ENCODE measurements at places on chromosomes 1 and 21.

DNA sequence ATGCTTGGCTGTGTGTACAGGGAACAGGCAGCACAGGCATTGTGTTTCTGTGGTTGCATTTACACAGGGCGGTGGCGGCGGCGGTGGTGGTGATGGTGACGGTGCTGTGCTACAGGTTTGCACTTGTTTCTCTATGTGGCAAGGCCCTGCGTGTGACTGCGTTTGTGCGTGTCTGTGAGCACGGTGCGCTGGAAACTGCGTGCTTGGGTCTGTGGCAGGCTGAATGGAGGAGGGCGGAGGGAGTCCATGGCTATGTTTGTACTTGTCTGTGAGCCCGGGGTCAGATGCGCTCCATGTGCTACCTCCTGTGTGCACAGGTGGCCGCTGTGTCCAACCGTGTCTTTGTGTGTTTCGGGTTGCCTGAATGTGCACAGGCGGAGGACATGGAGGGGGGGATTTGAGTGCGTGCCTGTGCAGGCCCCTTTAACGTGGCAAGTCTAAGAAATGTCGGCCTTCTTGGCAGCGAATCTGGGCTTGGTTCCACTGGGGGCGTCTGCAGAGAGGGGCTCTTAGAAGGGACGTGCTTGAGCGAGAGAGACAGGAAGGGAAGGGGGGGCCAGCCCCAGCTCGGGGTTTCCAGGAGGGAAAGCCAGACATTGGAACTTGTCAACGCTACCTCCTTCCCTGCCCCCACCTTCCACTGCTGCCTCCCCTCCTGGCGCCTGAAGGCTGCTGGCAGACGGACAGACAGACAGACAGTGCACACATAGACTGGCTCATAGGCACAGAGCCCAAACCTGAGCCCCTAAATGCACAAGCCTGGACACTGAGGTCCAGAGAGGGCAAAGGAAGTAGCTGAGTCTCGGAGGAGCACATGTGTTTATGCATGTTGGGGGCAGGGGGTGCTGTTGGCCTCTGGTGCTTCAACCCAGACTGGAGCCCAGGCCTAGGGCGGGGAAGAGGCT lies 32.7 kb upstream of the WASF2 start:
- peak; percentile 44 for DNase-seq

GRCh38 chr1:226660410-226661182 lies 78.5 kb downstream of the ITPKB start:
- no peak for DNase-seq

DNA sequence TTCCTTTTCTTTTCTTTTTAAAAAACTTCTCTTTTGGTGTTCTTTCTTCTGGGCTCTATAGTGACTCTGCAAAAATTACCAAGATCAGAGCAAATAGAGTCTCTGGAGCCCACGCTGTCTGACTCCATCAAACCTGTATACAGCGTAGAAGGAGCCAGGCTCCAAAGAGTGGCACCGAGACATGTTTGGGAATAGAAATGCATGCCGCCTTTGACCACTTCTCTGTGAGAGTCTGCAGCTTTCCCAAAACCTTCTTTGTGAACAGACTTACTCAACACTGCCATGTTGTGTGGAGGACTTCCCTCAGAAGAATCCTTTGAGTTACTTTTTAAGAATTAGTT lies 55.3 kb downstream of the GORAB start:
- no peak for DNase-seq

DNA sequence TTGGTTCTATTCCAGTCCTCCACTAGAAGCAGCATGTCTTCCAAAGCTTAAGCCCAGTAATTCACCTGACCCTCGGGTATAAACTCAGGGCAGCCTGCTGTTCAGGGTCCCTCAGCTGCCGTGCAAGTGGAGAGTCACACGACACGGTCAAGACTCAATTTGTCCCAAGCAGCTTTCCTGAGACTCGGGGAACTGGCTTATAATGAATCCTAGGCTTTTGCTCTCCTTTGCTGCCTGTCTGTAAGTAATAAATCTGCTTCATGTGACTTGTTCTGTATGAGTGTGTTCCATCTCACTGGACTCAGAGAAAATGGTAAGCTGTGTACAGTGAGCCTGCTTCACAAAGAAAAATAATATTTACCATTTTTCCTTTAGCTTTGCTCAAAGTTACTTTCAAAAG lies 119.8 kb downstream of the CYYR1 start:
- no peak for DNase-seq

GRCh38 chr1:27515626-27516025 lies 25.7 kb upstream of the WASF2 start:
- DNase-seq: no peak

DNA sequence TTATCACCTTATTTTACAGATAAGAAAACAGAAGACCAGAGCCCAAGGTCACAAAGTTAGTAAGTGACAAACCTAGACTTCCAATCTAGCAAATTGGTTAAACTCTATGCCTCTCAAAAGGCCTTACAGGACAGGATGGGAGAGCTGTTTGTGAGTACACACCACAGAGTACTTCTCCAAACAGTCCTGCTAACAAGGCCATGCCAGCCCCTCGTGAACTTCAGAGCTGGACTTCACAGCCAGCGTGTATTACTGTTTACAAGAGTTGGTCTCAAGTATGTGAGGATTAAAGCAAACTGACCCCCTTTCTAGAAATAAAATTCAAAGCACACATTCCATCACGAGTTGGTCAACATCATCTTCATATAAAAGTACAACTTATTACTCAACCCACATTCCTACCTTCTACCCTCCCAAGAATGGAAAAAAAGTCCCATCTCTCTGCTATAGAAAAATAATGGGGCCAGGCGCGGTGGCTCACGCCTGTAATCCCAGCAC lies 19.8 kb upstream of the UBR4 start:
- no peak for DNase-seq

DNA sequence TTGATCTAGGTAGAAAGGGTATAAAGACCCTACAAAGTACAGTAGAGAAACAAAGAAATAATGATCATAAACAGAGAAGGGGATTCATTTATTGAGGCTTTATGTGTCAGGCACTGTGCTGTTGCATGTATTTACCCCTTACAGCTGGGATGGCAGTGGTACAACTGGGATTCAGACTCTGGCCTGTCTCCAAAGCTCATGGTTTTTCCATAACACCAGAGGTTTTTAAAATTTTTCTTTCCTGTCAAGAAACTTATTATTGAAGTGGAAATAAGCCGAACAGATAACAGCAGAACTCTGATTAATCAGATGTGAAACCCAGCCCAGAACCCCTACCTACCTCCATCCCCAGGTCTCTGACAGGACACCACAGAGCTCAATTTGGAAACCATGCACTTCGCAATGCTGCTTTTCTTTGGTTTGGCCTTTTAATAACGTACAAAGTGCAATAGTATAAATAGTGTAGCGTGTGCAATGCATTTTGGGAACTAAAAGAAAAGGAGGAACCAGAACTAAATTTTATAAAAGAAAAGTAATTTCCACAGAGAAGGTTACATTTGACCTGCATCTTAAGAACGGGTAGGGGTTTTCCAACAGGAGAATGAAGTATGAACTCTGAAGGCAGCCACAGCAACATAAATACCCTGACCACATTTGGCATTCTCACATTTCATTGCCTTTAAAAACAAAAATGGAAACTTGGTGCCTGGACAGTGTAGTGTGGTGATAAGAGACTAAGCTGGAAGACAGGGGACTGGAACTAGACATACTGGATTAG lies 92.0 kb upstream of the S1PR1 start:
- no peak for DNase-seq

GRCh38 chr1:65921446-65921845 lies 128.8 kb downstream of the PDE4B start:
- peak; percentile 87 for DNase-seq

GRCh38 chr1:58592522-58593134 lies 15.6 kb upstream of the TACSTD2 start:
- peak; percentile 90 for DNase-seq

GRCh38 chr1:229693129-229693900 lies 67.3 kb downstream of the URB2 start:
- DNase-seq: no peak

GRCh38 chr1:29948581-29948980 lies 712.3 kb downstream of the PTPRU start:
- no peak for DNase-seq

DNA sequence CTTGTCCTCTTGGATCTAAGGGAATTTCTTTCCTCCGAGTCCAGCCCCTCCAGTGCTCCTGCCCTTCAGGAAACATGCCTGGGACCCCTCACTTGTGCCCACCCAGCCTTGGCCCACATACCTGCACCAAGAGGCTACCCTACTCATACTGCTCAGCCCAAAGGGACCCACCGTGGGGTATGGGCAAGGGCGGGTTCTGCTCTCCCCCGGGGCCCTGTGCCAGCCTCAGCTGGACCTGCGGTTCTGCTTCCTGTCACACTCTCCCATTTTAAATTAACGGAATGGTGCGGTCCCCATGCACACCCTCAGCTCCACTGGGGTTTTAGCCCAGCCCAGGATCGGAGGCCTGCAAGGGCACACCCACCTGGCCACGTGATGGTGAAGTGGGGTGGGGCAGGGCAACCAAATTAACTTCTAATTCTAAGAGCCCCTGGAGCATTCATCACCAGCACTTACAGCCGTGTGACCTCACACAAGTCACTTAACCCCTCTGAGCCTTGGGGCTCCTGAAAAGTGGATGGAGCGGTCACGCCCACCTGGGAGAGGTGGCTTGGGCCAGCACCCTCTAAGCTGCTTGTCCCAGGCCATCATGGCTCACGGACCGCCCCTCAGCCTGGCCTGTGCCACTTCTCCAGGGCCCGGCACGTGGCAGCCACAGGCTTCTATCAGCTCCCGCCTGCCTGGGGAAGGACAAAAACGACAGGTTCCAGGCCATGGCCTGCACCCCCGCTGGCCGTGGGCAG lies 28.3 kb downstream of the TP73 start:
- DNase-seq: no peak

DNA sequence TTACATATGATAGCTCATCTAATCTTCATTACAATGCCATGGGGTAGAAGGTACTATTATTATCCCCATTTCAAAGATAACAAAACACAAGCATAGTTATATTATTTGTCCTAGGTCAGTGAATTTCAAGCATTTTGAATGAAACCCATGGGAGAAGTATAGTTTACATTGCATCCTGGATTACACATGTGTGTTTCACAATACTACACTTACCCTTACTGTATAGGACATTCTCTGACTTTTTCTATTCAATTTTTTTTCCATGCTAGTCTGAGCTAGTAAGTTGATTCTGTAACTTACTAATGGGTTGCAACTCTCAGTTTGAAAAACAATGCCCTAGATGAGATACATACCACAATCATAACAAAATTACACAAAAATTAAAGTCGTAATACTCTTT lies 8.7 kb upstream of the GPX7 start:
- DNase-seq: no peak

DNA sequence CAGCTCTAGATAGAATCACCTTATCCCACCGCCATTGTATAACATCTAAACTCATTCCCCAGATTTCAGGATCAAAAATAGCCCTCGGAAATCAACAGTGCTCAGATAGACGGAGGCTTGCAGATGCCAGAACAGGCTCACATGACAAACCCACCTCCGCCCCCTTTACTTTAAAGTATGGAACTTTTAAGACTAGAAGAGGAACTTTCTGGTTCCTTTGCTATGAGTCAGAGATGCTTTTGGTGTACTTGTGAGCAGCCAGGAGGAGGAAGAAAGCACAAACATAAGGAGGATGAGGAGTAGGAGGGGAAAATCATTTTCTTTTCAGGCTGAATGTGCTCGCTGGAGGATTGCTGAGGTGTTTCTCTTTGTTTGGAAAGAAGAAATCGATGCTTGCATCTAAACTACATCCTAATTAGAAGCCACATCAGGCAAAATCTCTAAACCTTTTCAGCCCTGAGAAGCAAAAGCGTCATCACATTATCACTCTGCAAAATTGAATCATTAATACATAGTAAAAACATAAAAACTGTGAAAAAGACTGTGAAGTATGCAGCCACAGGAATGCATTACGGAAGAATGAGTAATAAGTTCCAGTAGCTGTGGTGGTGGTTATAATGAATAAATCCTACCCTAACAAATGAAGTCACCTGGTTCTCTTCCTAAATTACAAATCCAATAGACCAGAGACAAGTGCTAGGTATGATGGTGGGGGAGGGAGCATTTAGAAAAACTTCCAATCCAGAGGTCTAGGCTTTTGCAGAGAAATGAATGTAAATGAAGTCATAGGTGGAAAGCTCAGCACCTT lies 251.3 kb downstream of the KCNH1 start:
- DNase-seq: peak; percentile 54

- DNase-seq: no peak
These were observed 58.2 kb downstream of the FNBP1L start for GRCh38 chr1:93506126-93506525.

GRCh38 chr1:117452216-117452615 lies 85.0 kb downstream of the MAN1A2 start:
- no peak for DNase-seq

- no peak for DNase-seq
These were observed 73.9 kb downstream of the PLXNA2 start for GRCh38 chr1:208170252-208170651.

DNA sequence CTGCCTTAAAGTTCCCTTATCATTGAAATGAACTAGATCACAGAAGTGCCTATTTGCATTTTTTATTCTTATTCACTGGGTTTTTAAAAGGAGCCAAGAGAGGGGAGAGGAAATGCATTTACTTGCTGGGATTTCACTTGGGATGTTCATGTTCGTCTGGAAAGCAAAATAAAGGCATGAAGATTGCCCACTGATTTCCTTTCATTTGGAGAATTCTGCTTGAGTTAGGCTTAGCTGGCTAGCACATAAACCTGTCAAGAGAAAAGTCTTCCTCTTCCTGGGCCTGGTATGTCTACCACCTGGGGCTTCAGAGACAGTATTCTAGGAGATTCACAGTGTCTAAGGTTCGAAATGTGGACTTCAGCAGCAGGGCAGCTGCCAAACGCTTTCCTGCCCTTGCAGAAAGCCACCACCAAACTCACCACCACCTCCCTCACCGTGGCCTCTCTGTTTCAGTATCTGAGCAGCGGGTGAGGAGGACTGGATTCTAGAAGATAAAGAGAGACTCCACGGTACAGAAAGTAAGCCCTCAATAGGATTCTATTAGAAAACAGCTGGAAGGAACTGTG lies 44.5 kb downstream of the HIVEP3 start:
- no peak for DNase-seq

- peak; percentile 26 for DNase-seq
These were observed 925 bp downstream of the PDE9A start for GRCh38 chr21:42654179-42654912.

DNA sequence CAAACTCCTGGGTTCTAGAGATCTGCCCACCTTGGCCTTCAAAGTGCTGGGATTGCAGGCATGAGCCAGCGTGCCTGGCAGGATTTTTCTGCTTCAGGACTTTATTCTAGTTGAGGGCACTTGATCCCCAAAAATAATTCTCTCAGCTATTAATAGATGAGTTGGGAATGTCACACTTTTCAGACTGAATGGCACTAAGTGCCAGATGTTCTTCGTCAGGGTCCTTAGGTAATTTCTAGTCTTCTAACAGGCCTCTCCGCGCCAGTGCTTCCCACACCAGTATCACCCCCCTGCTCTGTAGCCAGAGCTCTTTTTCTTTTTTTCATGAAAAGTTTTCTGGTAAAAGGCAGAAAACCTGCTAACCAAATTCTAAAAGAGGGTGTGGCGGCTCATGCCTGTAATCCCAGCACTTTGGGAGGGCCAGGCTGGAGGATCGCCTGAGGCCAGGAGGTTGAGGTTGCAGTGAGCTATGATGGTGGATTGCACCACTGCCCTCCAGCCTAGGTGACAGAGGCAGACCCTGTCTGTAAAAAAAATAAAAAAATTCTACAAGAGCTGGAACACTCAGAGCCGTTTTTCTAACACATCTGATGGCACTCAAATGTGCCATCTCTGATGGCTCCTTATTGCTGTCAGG lies 6.1 kb upstream of the SARS1 start:
- DNase-seq: no peak

- DNase-seq: peak; percentile 4
These were observed at the start of gene MIXL1 for GRCh38 chr1:226223157-226223785. Gene MIXL1 (plus strand): TSS chr1:226223664. CDS start chr1:226223682, 18 bp downstream.

GRCh38 chr1:158274797-158275196 lies 14.9 kb upstream of the CD1C start:
- no peak for DNase-seq

- peak; percentile 19 for DNase-seq
These were observed 1.5 kb downstream of the KNCN start for GRCh38 chr1:46549697-46550681.

All from fibroblast of villous mesenchyme (primary cell).